NCI-H748 treated with DMSO at 0.1 percent for 48 hours (cell line): ENCODE measurements at places on chromosomes 11 and 22.

- peak; percentile 86 for DNase-seq
Observed at GRCh38 chr11:93741094-93741881, at the start of the genes C11orf54 and TAF1D. Gene C11orf54 (plus strand): TSS chr11:93741672. CDS start chr11:93747394, 5,722 bp downstream. Gene TAF1D (minus strand): TSS chr11:93741495. CDS start chr11:93739304, 2,191 bp downstream.

GRCh38 chr11:46987183-46987582, 50.6 kb downstream of the CSTPP1 start:
- DNase-seq = no peak

- DNase-seq = no peak
Observed at GRCh38 chr22:49833340-49834007, 5.8 kb upstream of the BRD1 start.

GRCh38 chr22:23565305-23565914, 14.7 kb downstream of the IGLL1 start:
- DNase-seq = no peak

- DNase-seq = no peak
Observed at GRCh38 chr11:21814169-21814568, 378.7 kb upstream of the ANO5 start.

GRCh38 chr11:50246699-50247098, 214.0 kb downstream of the OR4C45 start:
- DNase-seq = no peak

DNA sequence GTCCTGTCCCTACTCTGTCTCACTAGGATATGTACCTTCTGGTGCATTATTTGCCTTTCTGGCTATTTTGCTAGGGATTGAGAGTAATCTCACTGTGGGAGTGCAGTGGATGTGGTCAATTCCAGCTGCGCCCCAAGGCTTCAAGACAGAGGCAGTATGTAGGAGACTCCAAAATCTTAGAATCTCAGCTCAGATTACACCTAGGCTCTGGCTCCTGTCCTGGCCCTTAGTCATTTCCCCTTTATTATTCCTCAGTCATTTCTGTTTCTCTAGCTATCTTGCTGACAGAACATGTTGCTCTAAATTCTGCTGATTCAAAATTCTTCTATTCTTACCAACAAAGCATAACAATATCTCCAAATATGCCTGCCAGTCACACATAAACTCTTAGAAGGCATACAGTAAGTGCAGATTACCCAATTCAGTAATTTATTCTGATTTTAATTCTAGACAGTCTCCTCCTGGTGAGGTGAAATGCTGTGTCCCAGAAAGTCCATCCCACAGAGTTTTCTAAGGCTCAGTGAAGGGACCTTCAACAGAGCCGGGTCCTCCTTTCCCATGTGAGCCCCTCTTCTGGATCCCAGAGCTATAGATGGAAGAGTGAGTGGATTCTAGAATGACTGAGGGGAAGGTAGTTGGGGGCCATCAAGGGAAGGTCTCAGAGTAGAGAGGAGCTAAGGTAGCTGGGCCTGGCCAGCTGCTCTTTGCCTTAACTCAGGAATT, 24.3 kb upstream of the GLYATL1 start:
- no peak for DNase-seq

- DNase-seq = no peak
Observed at GRCh38 chr11:11391169-11391568, 38.1 kb upstream of the CSNK2A3 start.

- no peak for DNase-seq
Observed at GRCh38 chr22:44455151-44455962, 42.7 kb downstream of the RTL6 start.

GRCh38 chr22:44729391-44730021, 22.9 kb upstream of the ARHGAP8 start:
- DNase-seq = no peak

DNA sequence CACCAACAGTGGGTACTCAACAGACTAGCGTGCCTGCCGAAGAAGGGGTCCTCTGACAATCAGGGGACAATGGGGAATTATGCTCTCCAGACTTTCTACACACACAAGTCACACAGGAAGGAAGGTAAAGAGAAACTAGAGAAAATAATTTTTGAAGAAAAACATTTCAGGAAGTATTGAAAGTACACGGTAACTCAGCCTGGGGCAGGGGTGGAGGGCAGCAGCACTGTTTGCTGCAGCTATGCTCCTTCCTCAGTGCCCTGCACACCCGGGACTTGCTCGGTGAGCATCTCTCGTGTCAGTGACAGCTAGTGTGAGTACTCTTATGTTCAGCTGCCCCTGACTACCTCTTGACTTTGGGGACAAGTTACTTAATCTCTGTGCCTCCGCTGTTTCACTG, 18.0 kb upstream of the APOA1 start:
- DNase-seq = no peak

DNA sequence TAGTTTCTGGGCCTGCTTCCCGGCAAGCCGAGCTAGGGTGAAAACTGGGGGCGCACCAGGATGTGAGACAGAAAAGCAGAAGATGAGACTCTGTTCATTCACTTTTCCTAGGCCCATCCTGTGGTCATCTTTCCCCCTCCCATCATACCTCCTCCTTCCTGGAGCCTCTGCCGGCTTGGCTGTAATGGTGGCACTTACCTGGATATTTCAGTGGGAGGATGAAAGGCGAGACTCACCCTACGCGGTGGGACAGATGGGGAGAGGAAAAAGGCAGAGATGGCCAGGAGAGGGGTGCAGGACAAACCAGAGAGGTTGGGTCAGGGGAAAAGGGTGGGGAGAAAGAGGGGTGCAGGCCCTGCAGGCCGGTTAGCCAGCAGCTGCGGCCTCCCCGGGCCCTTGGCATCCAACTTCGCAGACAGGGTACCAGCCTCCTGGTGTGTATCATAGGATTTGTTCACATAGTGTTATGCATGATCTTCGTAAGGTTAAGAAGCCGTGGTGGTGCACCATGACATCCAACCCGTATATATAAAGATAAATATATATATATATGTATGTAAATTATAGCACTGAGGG, 41.5 kb upstream of the NNMT start:
- DNase-seq = no peak

- no peak for DNase-seq
Observed at GRCh38 chr11:68040101-68040956, 1.5 kb downstream of the TCIRG1 start.

- DNase-seq = no peak
Observed at GRCh38 chr22:38104084-38104483, 6.4 kb downstream of the BAIAP2L2 start.

DNA sequence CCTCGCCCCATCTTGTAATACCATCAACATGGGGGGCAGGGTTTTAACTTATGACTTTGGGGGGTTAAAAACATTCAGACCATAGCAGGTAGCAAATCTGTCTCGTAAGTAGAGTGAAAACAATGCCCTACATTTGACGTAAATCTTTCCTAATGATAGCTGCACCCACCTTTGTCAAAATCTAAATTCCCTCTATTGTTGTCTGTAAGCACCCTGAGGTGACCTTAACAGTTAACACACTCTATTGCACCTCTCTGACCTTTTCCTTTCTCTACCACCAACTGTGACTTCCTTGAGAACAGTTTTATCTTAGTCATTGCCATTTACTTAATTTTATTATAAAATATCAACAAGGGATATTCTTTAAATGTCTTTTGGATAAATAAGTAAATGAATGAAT, 1024.9 kb upstream of the CNTN5 start:
- DNase-seq = no peak

GRCh38 chr22:22705328-22706100, 61.1 kb downstream of the GGTLC2 start:
- DNase-seq = no peak

DNA sequence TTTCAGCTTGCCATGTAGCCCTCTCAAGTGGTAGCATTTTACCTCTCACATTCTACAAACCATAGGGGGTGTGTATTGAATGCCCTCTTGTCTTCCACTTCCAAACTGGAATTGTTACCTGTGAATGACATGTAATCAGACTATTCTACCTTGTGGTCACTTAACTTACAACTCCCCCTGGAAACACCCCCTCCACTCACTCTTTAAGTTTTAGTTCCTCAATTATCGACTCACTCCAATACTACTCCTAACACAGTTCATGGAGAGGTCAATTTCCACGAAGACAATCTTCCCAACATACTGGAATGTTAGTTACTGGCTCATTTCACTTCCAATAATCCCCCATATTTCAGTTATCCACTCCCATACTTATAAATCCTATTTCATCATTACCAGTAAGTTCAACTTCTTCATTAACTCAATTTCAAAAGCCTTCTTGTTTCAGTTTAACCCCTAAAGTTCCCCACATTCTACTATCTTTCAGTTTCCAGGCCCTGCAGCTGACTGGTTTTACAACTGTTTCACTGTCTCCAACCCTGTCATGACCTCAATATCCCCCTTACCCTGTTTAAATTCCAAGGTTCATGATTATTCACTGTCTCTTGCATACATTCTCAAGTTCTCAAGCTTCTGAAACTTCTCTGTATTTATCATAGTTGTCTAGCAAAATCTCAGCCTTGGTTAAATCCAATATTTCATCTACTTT, 92.5 kb downstream of the C11orf87 start:
- DNase-seq = no peak

DNA sequence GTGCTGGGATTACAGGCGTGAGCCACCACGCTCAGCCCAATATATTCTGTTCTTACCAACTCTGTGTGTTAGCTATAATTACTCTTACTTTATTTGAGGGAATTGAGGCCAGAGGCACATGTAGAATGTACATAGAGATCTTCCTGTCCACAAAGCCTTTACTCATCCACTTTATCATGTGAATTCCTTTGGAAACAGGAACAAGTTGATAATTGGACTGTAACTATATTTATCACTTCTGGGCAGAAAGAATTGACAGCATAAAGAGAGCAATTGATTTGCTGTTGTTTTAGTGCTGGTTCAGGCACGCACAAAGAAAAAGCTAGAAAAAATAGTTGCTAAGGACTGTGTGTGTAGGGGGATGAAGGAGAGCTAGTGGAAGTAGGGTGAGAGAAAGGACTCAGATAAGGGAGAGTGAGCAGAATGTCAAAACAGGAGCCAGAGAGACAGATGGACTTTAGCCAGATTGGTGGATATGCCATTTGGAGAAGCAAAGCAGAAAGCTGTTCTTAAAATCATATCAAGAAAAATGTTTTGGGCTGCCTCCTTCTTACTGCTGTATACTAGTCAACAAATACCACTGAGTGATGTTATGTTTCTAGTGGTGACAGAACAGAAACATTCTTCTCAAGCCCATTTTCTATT, 929.8 kb upstream of the CNTN5 start:
- no peak for DNase-seq

DNA sequence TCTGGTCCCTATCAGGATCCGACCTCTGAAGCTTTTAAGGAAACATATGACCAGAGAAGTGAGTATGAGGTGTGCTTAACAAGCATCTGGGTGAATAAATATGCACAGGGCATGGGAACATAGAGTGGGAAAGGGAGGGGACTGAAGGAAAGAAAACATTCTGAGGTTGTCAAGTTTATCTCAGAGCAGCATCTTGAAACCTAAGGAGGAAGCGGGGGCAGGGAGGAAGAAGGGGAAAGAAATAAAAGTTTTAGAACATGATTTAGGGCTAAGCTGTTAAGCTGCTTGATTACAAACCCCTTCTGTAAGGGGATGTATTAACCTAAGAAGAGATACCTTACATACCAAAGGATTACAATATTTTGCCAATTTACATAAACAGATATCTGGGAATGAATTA, 24.0 kb upstream of the SC5D start:
- DNase-seq = no peak

- no peak for DNase-seq
Observed at GRCh38 chr22:27370269-27370668, 431.3 kb downstream of the MN1 start.

GRCh38 chr11:10778217-10778970, 27.3 kb downstream of the CTR9 start:
- DNase-seq = no peak
